Suppressor macrophage treated with lipopolysaccharide for 4 hours (primary cell): ENCODE measurements at places on chromosomes 7 and 10.

GRCh38 chr7:135169141-135169963, 1.2 kb downstream of the CYREN start:
- peak; percentile 71 for DNase-seq

DNA sequence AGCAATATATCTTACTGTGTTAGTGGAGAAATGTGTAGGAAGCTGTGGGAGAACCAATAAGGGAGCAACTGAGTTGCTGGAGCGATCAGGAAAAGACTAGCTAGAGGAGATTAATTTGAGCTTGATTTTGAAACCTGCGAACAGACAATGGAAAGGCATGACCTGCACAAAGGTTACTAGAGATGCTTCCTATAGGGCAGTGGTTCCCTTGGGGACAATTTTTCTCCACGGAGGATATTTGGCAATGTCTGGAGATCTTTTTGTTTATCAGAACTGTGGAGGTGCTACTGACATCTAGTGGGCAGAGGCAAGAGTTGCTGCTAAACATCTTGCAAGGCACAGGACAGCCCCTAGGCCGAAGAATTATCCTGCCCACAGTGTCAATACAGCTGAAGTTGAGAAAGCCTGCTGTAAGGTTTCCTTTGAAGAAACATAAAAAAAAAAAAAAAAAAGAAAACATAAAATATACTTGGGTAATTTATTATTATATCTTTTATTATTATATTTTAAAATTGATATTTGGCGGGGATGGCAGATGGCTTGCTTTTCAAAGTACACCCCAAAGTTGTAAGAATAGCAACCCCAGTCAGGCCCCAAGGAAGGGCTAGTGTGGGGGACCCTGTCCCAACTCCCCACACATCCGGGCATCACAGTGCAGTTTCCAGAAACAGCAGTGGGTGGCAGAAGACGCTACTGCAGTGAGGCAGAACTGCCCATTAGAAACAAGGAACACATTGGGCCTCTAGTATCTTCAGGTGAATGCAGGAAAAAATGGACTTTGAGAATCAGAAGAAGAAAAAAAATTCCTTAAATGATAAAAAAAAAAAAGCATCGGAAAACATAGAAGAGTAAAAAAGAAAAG, 481.6 kb downstream of the SH2D4B start:
- DNase-seq: peak; percentile 58

GRCh38 chr7:142799437-142799835, 28.7 kb downstream of the PRSS2 start:
- no peak for DNase-seq

GRCh38 chr7:65800890-65801341, 72.0 kb upstream of the VKORC1L1 start:
- no peak for DNase-seq

- no peak for DNase-seq
Observed at GRCh38 chr7:39517240-39517639, 49.0 kb upstream of the YAE1 start.

DNA sequence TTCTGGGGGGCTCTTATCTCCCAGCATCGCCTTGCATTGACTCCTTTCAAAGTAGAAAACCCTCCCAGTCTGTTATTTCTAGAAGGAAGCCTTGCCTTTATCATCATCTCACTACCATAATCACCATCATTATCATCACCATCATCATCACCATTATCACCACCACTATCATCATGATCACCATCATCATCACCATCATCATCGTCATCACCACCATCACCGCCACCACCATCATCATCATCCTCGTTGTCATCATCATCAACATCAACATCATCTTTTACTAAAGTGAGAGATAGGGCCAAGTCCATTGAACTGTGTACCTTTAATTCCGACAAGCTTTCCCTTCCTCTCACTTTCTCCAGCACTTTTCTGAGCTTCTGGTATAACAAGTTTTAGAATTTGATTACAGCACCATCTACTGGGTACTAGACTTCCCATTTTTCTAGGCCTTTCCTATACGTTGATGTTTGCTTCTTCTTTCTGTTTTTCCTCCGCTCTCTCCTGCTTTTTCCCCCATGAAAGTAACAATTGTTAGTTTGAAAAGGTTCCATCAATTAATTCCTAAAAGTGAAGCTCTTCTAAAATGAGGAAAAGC, 226.4 kb downstream of the BUB3 start:
- peak; percentile 32 for DNase-seq

DNA sequence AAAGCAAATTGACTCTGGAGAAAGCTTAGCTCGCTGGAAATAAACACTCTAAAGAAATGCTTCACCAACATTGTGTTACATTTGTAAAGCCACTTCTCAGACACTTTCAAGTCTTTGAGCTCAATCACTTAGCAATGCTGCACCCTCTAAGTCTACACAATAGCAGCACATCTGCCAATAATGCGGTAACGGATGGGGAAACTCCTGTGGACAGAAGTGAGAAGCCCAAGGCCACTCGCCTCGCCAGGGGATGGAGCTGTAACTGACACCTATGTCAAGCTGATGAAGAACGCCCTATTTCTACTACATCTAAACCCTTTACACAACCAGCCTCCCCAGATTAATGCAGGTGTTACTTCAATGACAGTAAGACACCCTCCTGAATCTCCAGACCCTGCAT, 167.7 kb downstream of the SFMBT2 start:
- DNase-seq: no peak

- no peak for DNase-seq
Observed at GRCh38 chr7:44275146-44275545, 50.2 kb downstream of the CAMK2B start.

- no peak for DNase-seq
Observed at GRCh38 chr7:65974876-65975275, 7.1 kb downstream of the GUSB start.
